ENCODE measurements at places on chromosomes 16 and 17.

DNA sequence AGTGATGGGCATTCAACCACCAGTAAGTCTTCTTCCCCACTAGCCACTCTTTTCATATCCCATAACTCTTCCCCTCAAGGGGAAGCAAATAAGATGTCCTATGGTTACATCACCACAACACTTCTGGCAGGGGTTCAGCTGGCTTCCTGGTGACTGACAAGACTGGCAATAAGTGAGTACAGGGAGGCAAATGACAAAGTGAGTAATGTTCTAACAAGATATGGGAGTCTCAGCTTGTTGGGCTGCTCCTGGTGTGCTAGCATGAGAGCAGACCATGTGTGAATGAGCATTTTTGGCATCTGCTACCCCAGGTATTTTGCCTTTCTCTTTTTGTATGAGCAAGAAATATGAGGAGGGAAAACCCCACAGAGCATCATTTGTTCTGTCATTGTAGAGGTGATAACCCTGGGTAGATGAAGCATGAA is 9.9 kb downstream of the TMIGD1 start:
- DNase-seq, result no peak

DNA sequence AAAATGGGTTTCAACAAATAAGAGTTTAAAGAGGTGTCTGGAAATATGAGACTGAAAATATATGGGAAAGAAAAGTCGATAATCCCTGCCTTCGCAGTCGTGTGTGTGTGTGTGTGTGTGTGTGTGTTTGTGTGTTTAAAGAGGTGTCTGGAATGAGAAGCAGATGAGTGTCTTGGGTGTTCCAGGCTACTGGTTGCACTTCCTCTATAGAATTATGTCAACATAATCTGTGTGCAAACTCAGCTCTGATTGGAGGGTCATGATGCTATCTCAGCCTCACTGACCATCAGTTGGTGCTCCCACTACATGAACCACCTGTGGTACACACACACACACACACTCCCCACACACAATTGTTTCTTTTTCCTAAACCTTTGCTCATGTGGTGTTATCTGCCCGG is 347.3 kb downstream of the NPIPA8 start:
- DNase-seq, result no peak

GRCh38 chr17:4514206-4514605 is 15.5 kb downstream of the SPNS2 start:
- no peak for DNase-seq

- no peak for DNase-seq
Measured at GRCh38 chr16:31215287-31216162, 1.4 kb downstream of the PYDC1 start.

- no peak for DNase-seq
Measured at GRCh38 chr17:59047616-59048015, 59.1 kb downstream of the TRIM37 start.

DNA sequence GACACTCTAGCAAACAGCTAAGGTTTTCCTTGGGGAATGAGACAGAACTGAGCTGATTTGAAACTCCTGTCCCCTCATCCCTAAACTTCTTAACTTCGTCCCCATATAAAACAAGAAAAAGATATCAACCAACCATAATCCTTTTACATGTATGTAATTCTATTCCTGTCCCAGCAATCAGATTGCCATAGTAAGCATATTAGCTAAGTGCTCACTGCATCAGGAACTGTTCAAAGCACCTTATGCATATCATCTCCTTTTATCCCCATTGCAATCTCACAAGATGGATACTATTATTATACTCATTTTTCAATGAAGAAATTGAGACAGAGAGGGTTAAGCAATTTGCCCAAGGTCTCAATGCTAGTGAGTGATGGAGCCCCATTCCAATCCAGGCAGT is 6.8 kb downstream of the KIF18B start:
- no peak for DNase-seq

DNA sequence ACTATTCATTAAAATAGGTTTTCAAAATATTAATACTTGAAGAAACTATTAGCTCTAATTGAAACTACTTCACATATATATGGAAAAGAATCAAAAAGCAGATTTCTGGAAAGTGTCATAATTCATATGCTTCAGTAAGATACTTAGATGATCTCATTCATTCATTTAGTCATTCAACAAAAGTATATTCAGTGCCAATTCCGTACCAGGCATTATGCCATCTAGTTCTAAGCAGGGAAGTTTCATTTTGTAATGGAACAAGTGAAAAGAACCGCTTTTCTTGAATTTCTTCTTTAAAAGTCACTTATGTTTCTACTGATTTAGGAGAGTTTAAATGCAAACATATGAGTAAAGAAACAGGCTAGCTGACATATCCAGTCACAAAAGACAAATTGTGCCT is 118.3 kb upstream of the FAM20A start:
- DNase-seq, result no peak

GRCh38 chr16:82135844-82136243 is 34.2 kb downstream of the MPHOSPH6 start:
- DNase-seq, result no peak

GRCh38 chr17:5500589-5501391 is 14.4 kb downstream of the MIS12 start:
- peak; percentile 94 for DNase-seq

DNA sequence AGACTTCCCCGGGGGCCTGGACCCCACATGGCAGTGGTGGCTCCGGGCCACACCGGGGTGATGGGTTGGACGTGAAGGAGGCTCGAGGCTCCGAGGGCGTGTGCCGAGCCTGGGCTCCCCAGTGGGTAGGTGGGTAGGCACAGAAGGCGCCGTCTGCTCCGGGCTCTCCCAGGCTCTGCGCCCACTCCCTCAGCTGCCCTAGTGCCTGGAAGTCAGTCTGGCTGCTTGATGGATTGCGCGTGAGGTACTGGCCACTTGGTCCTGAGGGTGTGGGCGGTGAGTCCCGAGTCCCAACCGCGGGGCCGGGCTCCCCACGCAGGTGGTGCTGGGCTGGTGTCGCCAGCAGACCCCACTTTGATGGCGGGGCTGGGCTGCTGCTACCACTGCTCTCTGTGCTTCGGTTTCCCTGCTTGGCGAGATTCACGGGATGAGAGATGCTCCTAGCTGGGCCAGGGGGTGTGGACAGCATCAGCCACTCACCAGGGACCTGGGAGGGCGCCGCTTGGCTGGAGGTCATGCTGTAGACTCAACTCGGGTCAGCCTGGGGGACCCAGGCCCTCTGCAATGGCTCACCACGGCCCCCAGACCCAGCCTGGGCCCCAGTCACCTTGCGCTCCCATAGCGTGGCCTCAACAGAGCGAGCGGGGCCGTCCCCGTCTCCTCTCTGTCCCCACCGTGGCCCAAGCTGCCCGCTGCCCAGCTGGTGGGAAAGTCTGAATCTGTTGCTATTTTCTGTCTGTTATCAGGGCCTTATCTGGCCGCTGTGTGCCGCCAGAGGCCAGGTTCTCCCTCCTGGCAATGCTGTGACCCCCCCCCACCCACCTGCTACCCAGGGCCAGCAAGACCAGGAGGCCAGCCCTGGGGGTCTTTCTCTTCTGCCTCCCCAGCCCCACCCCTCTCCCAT is 26.1 kb downstream of the ZFPM1 start:
- DNase-seq, result no peak

GRCh38 chr16:88035292-88035691 is 84.1 kb downstream of the BANP start:
- DNase-seq, result no peak

DNA sequence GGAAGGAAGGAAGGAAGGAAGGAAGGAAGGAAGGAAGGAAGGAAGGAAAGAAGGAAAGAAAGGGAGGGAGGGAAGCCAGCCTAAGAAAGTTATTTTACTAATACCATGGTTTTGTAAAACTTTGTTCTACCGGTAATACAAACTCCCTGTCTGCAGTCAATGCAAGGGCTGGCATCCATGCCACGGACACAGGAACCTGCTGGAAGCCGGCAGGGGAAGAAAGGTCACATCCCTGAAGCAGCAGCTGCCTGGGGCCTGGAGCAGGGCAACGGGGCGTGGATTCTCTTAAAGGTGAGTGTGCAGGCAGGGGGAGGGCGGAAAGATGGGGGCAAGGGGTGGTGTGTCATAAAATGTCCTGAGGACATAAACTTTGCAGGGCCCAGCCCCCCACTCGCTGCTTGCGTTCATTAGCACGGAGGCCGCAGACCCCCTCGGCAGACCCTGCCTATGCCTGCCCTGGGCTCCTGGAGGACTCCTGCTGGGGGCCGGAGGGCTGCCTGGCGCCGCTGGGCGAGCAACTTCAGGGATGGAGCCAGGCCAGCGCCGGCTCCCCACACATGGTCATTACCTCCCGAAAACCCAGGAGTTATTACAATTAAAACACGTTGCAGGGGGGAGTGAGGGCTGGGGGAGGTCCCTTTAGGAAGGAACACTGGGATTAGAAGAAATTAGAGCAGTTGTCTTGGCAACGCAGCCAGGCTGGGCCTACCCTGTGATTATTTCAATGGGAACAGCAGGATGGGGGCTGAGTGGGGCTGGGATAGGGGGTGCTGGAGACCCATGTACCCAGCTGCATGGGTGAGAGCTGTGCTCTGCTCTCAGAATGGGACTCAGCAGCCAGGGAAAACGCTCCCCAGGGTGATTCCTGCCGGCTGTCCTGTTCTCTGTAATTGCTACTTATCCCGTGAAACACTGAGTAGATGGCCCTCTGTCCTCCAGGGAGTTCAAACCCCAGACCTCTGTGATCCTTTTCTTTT is 257.9 kb downstream of the SOX9 start:
- DNase-seq, result no peak

- DNase-seq, result no peak
Measured at GRCh38 chr17:53319947-53320346, 502.8 kb upstream of the KIF2B start.

GRCh38 chr16:6884002-6884401 is 448.6 kb upstream of the RBFOX1 start:
- DNase-seq, result no peak

DNA sequence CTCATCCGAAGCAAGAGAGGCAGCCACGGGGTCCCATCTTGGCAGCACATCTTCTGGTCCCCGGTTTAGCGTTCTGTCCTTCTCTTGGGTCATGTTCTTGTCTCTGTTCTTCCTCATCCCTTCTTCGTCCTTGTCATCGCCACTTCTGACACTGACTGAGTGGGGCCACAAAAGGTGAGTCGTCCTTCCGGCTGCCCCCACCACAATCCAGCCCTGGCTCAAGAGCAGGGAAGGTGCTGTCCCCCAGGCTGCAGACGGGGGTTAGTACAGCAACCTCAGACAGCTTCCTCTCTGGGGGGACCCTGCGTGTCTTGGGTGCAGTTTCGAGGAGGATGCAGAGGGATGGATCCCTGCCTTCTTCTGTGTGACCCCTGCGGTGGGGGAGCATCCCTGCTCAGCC is 21.8 kb downstream of the NAA60 start:
- no peak for DNase-seq

DNA sequence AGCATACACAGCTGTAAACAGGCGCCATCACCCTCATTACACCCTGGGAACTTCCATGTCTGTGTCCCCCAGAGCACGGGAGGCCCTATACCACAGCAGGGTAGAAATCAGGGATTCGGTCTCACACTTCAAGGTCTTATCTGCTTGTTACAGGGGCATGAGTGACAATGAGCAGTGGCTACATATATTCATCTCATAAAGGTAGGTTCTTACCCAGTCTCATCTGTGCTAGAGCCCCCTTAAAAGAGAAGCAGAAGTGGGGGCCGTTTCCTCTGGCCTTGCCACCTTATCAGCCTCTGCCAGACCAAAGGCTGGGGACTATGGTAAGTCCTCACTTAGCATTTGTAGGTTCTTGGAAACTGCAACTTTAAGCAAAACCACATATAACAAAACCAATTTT is 46.5 kb downstream of the IRX5 start:
- DNase-seq, result no peak

DNA sequence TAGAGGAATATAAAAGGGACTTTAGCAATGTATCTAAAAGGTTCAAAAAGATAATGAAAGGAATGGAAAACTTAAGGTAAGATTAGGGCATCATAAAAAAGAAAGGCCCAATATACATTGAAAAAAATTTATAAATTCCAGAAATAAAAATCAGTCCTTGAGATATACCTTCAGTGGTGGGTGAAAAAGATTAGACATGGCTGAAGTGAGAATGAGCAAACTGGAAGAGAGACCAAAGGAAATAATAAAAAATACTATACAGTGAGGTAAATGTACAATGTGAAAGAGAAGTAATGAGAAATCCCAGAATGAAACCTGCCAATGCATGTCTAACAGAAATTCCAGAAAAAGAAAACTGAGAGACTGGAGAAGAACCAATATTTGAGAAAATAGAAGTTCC is 42.9 kb upstream of the PMFBP1 start:
- DNase-seq, result no peak

- DNase-seq, result no peak
Measured at GRCh38 chr17:68807998-68808772, 147.0 kb downstream of the ABCA8 start.

DNA sequence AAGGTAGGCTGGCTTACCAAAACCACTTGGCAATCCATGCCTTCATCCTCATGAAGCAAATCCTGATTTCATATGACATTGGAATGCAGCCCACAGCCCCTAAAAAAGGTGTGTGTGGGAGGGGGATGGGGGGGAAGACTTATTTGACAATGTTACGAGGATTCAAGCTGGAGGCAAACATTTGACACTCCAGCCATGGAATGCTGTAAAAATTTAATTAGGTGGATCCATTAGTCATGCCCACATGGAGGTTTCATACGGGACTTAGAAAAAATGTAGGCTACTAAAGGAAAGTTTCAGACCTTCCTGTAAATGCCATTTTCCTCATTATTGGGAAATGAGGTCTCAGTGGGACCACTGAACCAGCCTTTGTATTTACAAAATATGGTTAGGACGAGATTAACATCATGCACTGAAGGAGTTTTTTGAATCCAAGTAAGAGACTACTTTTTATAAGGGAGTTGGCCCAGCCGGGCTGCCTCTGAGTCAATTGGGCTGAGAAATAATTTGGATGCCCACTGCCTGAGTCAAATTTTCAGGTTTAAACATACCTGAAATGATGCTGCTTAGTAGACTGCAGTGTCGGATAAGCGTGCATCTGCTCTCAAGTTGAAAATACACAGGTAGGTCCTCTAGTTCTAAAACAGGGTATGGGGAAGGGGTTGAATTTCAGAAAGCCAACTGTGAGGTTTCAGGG is 44.6 kb upstream of the MAF start:
- no peak for DNase-seq

DNA sequence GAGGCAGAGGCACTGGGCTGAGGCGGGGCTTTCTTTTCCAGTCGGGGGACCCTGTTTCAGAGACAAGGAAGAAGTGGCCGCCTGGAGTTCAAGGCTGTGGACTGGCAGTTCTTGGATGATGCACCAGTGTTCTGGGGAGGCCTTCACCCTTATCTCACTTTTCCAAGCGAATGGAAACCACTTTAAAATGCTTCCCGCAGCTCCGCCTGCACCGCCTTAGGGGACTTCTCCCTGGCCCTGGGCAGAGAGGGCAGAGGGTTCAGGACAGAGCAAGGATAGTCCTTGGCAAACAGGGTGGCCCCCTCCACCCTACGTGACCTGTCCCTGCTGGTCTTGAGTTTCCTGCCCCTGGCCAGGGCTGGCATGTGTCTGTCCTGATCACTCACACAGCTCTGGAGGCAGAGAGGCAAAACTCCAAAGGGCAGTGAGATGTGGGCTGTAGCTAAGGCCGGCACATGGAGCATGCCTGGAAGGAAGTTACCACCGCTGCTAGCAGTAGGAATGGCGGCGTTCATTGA is 20.6 kb downstream of the RTN4RL1 start:
- DNase-seq, result no peak
